ENCODE measurements at places on chromosomes 6 and 20.

DNA sequence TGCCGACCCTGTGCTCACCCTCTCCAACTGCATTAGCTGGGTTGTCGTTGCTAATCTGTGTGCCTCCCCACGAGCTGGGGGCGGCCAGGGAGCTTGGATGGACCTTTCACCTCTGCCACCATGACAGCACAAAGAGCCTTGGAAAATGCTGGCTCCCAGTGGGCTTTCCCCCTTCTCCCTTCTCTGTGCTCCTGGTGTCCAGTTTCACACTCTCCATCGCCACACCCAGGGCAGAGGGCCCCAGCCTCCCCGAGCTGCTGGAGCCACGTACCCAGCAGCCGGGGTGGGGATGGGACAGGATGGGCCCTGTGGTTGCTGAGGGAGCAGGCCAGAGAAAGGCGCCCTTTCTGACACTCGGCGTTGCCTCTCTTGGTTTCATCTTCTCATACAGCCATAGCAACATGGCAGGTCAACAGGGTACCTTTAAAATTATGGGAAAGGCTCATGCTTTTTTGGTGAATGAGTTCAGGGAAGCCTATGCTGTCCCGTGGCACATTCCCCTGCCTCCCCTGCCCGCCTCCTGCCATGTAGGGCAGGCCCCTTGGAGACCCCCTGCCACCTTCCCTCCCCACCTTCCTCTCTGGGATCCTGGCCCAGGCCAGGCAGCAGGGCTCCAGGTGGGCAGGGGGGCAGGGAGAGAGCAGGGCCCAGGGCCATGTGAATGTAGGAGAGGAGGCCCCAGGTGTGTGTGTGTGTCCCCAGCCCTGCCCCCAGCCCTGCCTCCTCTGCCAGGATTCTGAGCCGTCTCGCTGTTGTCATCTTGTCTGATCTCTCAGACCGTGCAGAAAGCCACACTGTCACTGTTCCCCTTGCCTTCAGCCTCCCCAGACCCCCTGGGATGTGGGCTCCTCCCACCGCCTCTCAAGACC is 85.2 kb upstream of the CCDC167 start:
- no peak for DNase-seq

DNA sequence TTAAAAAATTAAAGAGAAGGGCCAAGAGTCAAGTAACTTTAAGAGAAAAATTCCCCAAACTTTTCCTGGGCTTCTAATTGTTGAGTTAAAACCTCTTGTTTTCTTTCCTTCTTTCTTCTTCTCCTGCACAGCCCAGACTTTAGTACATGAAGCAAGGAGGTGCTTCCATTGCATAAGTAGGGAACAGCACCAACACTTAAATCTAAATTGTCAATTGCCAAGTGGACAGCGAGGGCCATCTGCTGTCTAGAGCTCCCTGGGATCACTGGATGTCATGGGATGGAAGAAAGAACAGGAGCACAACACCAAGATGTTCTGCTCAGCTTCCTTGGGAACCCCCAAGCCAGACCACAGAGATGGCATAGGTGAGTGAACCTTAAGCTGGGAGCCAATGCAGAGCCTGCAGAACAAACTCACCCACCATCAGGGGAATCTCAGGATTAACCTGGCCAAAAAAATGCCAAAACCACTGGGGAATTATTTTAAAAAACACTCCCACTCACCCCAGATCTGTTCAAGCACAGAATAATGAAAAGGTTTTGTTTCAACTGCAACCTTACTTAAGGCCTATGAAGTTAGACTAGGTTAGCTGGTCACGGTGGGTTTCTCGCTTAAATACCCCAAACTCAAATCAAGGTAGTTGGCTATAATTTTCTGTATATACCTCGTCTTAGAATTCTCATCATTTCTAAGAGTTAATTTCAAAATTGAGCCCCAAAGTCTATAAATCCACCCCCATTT is 67.8 kb downstream of the TNFRSF21 start:
- no peak for DNase-seq

- DNase-seq = no peak
Measured at GRCh38 chr20:24828992-24829648, 119.9 kb upstream of the CST7 start.

GRCh38 chr6:147080225-147080624 is 124.0 kb upstream of the STXBP5 start:
- DNase-seq = no peak

DNA sequence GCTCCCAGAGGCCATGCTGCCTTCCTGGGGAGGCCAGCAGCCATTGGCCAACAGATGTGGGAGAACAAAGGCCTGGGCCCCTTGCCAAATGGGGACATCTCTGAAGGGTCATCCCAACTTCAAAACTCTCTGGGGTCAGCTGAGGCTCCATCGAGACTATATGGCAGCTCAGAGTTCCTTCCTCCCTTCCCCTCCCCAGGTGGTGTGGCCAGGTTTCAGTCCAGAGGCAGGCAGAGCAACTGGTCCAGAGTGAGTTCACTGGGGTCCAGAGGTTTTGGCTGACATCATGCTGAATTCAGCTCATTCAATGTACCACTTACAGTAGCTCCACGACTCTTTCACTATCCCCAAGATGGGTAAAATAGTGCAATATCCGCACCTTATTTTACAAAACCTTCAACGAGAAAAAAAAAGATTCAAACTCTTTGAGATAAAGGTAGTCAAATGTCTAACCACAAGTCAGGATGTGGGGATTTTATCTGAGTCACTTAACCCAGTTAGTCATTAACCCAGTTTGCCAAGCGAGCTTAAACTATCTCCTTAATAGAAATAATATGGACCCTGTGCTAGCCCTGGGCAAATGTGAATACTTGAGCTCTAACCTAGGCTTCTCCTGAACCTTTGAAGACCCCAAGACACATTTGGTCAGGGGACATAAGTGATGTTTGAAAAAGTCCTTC is 108.4 kb upstream of the PLEKHG1 start:
- no peak for DNase-seq

- no peak for DNase-seq
Measured at GRCh38 chr6:79599725-79600259, 31.3 kb upstream of the SH3BGRL2 start.

DNA sequence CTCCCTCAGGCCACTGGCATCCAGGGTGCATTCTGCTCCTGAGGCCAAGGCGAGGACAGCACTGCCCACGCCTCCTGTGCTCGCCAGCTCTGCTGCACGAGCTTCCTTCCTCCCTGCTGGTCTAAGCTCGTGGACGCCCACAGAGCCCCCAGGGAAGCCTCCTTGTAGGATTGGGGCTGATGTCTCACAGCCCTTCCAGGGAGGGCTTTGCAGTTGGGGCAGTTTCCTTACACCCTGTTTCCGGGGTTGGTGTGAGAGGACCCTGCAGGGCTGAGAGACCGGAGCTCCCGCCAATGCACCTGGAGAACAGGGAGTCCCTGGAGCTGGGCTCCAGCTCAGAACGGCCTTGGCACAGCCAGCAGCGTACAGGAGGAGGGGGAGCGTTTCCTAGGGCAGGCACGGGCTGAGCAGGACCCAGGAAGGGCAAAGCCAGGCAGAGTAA is 172.4 kb upstream of the PDE10A start:
- no peak for DNase-seq

DNA sequence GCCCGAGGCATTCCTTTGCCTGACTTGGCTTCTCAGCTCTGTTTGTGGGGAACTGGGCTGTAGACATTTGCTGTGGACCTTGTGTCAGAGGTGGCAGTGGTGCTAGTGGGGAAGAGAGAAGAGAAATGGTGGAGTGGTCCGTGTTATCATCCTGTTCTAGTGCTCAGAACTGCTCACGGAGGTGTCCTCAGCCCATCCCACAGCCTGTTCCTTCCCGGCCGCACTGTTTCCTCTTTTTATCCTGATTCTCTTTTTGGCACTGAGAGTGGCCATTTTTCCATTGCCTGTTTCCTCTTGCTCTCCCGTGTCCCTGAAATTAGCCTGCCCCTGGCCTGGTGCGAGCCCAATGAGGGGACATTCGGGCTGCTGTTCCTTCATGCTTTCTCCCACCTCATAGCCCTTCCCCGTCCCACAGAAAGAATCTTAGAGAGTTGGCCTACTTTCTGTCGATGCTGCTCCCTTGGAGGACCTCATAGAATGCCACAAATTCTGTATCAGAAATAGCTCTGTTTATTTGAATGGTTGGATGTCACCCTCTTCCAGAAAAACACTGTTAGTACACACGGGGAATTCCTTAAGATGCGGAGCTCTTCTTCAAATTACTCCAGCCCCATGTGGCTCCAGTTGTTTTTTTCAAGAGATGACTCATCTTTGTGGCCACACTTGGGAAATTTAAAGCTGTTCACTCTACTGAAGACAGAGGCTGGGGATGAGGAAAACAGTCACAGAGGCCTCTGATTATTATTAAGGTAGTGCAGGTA is 26.1 kb downstream of the FARS2 start:
- DNase-seq = no peak

GRCh38 chr6:89146718-89147700 is 1.2 kb downstream of the PM20D2 start:
- no peak for DNase-seq

- no peak for DNase-seq
Measured at GRCh38 chr6:11110921-11111768, at the start of gene ERVFRD-1. TSS of gene ERVFRD-1 (minus strand) at chr6:11111725. CDS start at chr6:11105310, 6,415 bp downstream.

DNA sequence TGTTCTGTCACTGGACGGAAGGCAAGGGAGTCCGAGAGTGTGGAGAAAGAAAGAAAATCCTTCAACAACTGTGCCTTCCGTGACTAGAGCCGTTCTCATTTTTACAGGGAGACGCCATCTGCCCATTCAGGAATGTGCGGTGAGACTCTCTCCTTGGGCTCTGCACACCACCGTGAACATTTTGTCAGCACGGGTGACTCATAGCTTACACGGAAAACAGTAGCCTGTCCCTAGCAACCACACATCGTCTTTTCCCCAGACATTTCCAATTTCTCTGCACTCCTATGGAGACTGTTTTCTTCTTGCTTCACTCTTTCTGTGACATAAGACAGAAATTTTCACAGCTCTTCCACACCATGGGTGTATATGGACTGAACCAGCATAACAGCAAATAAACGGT is 55.1 kb downstream of the TBXT start:
- DNase-seq = no peak

- no peak for DNase-seq
Measured at GRCh38 chr6:80608881-80609280, 502.4 kb downstream of the BCKDHB start.

DNA sequence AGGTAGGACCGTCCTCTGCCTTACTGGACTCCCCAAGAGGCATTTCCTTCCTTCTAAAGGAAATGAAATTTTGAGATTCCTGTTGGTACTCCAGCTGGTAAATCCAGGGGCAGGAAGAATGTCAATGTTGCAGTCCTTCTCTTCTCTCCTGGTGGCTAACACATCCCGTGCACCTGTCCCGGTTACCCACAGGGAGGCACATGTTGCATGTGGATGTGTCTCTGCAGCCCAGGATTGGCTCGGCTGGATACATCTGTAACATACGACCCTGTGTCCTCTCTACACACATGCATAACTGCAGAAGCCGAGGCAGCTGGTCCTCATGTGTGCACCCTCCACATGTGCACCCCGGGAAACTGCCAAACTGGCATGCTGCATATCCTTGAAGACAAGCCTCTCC is 1.3 kb upstream of the LRFN2 start:
- DNase-seq = no peak

DNA sequence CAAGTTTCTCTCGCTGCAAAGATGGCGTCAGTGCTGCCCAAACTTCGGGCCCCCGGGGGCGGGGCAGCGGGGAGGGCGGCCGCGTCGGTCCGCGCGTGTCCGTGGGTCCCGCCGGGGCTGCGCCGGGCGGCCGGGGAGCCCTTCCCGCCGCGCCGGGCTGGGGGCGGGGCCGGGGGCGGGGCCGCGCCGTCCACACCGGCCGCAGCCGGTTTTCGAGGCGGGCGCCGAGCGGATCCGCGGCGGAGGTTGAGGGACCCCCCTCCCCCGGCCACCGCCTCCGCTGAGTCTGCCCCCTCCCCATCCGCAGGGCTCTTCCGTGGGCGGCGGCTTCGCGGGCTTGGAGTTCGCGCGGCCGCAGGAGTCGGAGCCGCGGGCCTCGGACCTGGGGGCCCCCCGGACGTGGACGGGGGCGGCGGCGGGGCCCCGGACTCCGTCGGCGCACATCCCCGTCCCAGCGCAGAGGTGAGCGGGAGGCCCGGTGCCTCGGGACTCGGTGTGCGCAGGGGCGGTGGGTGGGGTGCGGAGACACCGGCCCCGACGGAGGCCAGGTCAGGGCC is 572 bp downstream of the SLC2A4RG start:
- DNase-seq = no peak

GRCh38 chr6:140988780-140989179 is 1143.9 kb upstream of the GJE1 start:
- DNase-seq = no peak

DNA sequence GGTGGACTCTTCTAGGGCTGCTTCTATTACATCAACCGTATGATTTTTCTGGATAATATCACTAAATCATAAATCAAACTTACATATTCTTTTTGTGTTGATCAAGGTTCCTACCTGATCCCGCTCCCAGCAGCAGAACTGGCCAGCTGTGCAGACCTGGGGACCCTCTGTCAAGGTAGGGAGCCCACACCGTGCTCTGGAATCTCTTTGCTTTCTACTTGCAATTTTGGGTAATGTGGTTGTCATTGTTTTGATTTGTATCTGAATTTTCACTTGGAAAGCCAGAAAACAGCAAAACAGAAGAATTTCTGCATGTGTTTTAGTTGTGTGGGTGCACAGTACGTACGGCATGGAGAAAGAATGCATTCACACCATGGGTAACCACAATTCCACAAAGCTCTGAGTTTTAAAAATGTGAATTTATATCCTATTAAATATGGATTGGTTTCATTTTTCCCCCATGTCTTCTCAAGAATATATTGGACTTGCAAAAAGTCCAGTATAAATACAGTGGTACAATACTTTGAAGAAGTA is 80.1 kb downstream of the ADGRG6 start:
- no peak for DNase-seq

- no peak for DNase-seq
Measured at GRCh38 chr20:18541741-18542140, 25.5 kb upstream of the SMIM26 start.

- DNase-seq = no peak
Measured at GRCh38 chr20:33110147-33110825, 30.8 kb downstream of the BPIFB4 start.

GRCh38 chr6:37583261-37583660 is 83.6 kb upstream of the CCDC167 start:
- no peak for DNase-seq

DNA sequence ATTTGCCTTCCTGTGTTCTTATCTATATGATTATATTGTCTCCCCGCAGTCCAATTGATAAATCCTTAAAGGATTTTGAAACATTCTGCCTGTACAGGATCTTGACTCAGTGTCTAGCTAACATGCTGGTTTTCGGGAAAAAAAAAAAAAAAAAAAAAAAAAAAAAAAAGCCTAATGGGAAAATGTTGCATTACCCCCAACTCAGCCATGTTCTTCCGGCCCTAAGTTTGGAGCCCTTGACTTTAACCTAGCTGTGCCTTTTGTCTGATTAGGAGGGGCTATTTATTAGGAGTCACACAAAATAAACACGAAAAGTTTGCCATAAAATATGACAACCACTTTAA is 244.4 kb upstream of the TCF21 start:
- no peak for DNase-seq
